ENCODE measurements at places on chromosomes 5 and 9.

- no peak for DNase-seq
Observed at GRCh38 chr9:101625876-101626275, 31.1 kb upstream of the PPP3R2 start.

DNA sequence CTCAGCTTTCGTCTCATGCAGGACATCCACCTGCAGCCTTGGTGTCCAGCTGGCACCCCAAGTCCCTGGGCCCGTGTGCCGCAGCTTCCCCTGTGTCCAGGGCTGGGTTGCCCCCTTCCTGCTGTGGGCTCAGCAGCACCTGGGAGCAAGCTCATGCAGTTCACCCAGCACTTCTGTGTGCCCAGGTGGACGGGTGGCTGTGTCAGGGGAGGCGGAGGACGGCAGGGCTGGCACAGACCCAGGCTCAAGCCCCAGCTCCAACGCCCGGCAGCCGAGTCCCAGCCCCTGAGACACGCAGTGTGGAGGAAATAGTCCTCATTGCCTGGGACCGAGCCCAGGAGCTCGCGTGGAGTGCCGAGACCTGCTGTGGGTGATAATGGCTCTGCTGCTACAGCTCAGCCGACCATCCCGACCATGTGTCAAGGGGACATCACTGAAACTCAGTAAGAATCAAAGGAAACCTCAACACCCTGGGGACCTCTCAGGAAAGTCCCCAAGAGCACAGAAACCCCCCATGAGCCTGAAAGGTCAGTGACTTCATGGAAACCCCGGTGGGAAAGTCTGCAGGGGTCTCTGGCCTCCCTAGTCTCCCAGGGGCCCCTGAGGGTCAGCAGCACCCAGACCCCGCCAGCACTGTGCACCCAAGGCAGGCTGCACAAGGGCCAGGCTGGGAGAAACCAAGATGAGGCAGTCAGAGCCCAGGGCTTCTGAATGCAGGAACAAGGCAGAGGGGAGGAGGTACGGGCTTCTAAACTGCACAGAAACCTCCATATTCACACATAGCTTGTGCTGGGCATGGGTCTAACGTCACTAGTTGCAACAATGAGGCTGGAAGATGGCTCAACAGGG lies 38.8 kb downstream of the LPCAT1 start:
- no peak for DNase-seq

- no peak for DNase-seq
Observed at GRCh38 chr5:65065001-65065511, 296.3 kb downstream of the CWC27 start.

- DNase-seq = no peak
Observed at GRCh38 chr9:22446950-22447617, 460 bp downstream of the DMRTA1 start.

- DNase-seq = no peak
Observed at GRCh38 chr9:137685741-137686420, 67.1 kb downstream of the EHMT1 start.

DNA sequence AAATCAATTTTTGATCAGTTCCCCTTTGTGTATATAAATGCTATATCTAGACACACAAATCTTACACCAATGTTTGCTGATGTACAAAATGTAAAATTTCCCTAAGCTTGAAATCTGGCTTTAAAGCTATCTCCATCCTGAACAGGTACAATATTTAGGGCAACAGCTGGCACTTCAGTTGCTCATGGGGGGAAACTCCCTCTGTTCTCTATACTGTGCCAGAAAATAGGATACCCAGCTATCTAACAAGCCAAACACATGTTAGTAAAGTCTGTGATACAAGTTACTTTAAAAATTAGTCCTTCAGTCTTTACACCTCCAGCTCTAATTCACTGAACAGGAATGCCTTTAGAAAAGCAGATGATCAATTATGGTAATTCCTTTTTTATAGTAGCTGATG lies 191.8 kb downstream of the SLF1 start:
- DNase-seq = no peak

- peak; percentile 77 for DNase-seq
Observed at GRCh38 chr9:129496473-129497004, 124.4 kb downstream of the C9orf50 start.

DNA sequence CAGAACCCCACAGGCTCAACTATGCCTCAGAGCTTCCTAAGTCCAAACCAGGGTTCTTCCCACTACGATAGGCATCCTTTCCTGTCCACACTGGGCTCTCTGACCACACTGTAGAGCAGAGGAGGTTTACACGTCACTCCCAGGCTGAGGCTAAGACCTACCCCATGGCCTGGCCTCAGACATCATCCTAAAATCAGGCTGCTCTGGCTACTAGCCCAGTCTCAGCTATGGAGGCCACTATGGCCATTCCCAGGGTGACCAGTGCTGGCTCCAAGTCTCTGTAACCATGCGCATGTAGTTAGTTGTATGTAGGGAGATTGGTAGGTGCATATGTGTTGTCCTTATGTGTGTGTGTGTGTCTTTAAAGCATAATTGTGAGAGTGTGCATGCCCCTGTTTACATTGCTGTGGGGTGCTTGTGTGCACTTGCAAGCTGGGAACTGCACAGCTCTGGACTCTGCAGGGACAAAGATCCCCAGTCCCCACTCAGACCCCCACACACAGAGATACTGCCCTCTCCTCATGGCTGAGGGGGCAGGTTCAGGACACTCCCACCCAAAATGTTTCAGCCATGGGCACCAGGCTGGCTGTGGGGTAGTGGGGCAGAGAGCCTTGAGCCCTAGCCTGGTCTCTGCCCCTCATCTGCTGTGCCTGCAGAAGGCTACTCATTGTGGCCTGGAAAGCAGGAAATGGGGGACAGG lies 12.3 kb downstream of the PDLIM4 start:
- no peak for DNase-seq

- DNase-seq = no peak
Observed at GRCh38 chr5:41264019-41264418, 50.7 kb upstream of the C6 start.

DNA sequence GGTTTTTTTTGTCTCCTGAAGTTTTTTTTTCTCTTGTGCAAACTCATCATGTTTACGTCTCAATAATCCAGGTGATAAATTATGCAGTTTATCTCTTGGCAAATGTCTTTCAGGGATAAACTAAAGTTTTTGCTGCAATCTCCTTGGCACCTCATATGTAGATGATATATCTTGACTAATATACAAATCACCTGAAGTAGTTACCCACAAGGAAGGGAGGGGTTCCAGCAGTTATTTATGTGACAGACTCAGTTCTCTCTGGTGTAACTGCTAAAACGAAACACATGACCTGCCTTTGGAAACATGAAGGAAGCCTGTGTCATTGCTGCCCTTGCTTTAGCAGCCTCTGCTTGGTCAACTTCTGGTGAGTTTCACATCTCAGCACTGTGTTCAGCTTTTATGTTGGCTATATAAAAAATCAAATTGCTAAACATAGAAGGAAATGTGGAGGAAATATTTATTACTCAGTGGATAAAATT lies 39.3 kb upstream of the KIAA1958 start:
- no peak for DNase-seq

GRCh38 chr9:80763536-80763935 lies 925.8 kb downstream of the TLE1 start:
- no peak for DNase-seq

All from stimulated activated CD4-positive, alpha-beta T cell treated with anti-CD3 and anti-CD28 coated beads, TNF-alpha, amount 100 ng/mL, for 4 hours (primary cell).